GM12892 (cell line): ENCODE measurements at places on chromosomes 5 and 9.
A peak's percentile ranks its signal among the peaks of the same experiment; 100 is the strongest.

DNA sequence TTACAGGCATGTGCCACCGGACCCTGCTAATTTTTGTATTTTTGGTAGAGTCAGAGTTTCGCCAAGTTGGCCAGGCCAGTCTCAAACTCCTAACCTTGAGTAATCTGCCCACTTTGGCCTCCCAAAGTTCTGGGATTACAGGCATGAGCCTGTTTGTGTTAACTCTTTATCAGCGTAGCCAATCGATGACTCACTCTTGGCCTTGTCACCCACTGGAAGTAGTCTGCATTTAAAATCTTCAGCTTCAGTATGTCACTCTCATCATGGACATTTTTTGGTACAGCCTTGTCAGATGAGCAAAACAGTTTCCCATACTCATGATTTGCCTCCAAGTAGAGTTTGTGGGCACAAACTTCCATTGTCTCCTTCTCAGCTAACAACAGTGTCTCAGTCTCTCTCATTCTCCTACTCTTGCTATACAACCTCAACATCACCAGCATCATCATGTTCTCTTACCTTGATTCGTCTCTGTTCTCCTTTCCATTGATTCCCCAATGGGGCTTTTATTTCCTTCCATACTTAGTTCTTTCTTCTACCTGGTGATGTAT is 22.5 kb downstream of the MUSK start:
- no peak for DNase-seq

DNA sequence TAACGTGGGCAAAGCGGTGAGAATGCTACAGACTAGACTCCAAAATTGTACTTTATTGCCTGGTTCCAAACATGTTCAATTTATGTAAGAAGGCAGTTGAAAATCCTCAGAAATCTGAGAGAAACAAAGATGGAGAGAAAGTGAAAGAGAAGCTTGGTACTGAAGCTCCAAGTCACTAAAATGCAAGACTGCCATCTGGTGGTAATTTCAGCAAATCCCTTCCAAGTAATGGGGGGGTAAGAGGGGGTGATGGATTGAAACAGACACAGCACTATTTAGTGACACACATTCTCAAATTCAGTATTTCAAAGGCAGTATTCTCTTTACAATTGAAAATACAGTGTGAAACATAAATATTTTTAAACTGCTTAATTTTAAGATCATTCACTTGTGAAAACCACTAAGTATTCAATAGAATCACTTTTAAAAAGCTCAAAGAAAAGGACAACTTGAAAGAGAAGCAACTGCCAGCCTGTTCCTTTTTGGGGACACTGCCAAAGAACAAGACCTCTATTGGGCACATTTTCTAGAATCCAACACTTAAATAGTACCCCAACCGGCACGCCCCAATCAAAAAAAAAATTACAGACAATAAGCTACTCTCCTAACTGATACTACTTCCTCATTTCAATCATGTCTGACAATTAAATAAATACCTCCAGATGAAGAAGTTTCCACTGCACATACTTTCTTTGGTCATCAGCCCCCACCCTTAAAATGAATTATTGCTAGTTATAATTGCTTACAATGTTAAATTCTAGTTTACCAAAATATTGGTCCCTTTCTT is 131.5 kb downstream of the AGTPBP1 start:
- DNase-seq: peak; percentile 22

DNA sequence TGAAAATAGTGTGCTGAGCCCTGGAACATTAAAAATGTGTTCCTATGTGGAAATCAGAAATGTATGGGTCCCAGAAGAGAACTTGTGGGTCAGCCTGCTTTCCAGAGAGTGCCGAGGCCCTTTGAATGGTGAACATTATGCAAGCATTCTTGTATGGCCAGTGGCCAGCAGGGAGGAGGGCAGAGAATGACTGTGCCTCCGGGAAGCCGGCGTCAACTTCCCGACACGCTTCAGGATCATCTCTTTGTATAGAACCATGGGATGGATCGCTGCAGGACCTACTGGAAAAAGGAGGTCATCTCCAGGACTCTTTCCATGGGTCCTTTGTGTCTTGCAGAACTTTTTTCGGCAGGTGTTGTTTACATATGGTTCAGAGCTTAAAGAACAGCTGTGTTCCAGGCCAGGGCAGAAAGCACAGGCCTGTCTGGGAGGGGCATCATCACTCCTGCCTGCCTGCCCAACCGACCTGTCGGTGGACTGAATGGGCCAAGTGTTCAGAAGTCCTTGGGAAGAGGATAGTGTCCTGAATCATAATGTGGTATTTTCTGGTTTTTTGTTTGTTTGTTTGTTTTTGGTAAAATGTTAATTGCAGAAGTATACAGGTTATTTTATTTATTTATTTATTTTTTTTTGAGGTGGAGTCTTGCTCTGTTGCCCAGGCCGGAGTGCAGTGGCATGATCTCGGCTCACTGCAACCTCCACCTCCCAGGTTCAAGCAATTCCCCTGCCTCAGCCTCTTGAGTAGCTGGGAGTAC is 9.0 kb downstream of the PRRC2B start:
- DNase-seq: no peak

DNA sequence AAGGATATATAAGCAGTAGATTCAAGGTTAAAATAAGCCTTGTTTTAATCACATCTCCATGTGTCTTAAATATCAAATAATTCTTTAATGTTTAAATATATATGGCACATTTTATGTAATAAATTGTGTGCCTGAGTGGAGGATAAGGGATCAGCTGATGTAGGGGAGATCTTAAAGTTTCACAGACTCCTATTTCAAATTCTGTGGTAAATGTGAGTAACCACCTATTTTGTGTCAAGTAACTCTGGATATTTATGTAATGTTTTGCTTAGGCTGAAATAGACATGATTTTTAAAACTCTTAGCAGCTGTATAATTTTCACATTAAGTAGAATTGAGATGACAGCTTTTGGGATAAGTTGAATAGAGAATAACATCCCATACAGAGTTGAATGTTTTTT is 41.3 kb upstream of the ITGA2 start:
- no peak for DNase-seq

DNA sequence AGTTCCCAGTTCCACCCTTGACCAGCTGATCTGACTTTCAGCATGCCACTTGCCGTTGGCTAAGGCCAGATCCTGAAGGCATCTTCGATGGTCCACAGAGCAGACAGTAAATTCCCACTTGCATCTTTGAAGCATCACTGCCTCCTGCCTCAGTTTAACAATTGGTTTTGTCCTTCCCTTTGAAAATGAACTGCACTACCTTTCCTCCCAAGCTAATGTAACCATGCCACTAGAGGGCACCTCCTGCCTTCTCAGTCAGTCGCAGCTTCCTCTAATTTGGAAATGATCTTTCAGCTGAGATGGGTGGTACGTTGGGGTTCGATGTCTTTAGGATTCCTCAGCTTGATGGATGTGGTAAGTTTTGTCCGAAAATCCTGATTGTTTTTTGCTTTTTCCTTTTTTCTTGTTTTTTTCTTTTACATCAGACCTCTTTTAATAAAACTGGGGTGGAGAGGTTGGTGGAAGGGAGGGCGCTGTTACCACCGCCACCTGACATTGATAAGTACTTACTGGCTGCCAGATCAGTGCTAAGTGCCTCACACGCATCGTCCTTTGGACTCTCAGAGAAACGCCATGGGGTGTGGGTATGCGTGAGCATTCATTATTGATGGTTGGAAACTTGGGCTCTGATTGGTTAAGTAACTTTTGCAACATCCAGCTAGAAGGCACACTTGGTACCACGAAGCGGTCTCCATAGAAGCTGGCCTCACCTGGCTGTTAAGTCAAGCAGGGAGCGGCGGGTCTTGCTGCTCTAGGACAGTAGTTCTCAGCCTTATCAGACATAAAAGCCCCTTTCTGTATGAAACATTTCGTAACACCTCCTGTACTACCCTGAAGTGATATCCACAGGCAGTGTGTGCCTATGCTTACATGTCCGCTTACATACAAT is 16.9 kb downstream of the PTTG1 start:
- DNase-seq: no peak

- DNase-seq: no peak
Measured at GRCh38 chr5:140056880-140057279, 13.8 kb upstream of the NRG2 start.

GRCh38 chr5:173954671-173955521 is 34.1 kb upstream of the C5orf47 start:
- no peak for DNase-seq

GRCh38 chr5:68964679-68965078 is 129.1 kb upstream of the SLC30A5 start:
- no peak for DNase-seq

DNA sequence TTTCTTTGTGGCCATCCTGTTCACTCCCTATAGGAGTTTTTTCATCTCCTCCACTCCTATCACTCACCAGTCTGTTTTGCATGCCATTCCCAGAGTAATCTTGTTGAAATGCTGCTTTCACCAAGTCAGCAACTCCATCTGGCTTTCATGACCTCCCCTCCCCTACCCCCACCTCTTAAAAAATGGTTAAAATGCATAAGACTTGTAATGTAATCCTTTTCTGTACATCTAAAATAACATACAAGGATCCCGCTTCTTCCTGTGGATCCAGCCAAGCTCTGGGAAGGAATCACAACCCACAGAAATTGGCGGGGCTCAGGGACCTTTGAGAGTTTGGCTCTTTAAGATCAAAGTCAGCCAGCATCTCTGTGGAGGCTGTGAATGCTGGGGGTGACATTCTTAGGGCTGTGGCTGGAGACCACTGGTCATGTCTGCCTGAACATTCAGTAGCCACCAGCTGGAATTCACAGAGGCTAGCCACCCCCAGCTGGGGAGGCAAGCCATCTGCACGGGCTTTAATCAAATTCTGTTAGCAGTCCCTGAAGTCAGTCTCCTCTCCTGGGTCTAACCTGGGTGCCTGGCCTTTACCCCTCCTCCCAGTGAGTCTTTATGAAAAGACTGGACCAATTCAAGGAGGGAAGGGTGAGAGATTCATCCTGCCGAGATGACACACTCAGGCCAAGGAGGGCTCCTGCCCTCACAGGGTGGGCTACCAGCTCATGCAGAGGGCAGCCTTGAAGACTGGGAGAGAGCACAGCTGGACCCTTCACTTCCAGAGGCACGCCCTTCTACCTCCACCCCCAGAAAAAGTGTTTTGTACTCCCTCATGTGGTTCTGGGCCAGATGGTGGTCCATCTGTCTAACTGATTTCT is 132.9 kb downstream of the LIFR start:
- DNase-seq: no peak

GRCh38 chr5:137252512-137252911 is 246.6 kb downstream of the SPOCK1 start:
- DNase-seq: no peak

DNA sequence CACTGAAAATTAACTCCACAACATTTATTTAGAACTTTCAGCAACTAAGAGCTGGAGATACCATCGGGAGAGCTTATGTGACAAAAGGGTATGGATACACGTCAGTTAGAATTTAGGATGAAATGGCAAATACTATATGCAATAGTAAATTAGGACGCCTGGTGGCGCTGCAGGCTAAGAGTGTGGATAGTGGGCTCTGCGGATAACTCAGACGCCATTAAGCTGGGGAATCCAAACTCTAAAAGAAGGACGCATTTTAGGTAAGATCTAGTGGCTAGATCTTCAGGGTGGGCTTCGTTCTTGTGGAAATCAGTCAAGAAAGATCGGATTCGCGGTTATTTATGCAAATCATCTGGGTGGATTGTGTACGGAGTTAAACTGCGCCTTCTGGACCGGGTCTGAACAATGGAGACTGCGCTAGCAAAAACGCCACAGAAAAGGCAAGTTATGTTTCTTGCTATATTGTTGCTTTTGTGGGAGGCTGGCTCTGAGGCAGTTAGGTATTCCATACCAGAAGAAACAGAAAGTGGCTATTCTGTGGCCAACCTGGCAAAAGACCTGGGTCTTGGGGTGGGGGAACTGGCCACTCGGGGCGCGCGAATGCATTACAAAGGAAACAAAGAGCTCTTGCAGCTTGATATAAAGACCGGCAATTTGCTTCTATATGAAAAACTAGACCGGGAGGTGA is at the start of gene PCDHB5:
Gene PCDHB5, plus strand, starts transcription at position 177 of the 688 bp plus-strand sequence. Its CDS starts 229 bp downstream, at position 406.
- DNase-seq: no peak

DNA sequence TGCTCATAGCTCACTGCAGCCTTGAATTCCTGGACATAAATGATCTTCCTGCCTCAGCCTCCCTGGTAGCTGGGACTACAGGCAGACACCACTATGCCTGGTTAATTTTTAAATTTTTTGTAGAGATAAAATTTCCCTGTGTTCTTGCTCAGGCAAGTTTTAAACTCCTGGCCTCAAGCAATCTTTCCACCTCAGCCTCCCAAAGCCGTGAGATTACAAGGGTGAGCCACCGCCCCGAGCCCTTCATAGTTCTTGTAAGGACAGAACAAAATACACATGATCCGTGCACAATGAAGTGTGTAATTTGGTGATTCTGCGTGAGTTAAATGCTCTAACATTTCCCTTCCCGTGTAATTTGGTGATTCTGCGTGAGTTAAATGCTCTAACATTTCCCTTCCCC is 27.7 kb upstream of the MYO10 start:
- no peak for DNase-seq

DNA sequence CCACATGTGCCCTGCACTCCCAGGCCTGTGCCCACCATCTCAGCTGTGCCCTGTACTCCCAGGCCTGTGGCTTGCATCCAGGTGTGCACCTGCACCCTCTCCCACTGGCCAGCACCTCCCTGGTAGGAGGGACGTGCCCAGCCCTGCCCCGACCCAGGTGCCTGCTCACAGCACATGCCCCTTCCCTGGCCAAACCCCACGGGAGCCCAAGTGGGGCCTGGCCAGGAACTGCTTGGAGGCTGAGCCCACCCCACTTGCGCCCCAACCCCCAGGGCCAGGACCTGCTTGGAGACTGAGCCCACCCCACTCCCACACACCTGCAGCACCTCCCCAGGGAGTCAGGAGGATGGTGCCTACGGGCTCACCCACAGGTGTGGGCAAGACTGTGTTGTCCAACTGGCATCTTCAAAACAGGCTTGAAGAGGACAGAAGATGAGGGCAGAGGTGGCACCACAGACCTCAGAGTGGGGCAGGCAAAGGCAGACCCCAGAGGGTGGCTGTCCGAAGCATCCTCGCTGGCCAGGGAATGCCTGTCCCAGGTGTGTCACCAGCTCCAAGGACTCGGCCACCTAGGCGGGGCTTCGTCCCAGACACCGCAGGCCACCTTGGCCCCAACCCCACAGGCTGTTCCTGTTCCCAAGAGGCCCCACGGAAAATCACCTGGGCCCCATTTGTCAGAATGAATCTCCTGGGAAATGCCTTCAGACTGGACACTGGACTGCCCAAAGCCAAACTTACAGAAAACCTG is 10.8 kb downstream of the ZDHHC11B start:
- no peak for DNase-seq

DNA sequence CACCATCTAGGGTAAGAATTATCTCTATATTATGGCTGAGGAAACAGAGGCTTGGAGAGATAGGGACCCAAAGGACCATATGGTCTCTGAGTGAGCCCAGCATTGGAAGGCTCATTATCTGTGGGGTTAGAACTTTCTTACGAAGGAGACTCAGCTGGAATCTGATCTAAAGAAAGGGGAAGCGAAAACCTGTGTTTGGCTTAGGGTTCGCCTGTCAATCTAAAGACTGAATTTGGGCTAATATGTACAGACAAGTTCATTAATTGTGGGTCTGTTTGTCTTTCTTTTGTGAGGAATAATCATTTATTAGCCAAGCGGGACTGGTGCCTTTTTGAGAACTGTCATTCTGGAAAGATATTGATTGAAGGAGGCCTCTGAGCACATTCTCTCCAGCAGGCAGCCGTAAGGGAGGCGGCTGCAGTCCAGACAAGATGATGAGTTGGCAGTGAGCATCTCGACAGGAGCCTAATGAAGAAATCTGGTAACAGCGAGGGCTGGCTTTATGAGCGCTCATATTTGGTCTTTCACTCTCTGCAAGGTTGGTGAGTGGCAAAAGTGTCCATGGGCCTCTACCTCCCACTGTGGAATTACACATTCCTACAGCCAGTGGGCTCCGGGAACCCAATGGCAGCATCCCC is 104.2 kb upstream of the GPR151 start:
- DNase-seq: no peak
